ENCODE measurements at places on chromosomes 2 and 18.

DNA sequence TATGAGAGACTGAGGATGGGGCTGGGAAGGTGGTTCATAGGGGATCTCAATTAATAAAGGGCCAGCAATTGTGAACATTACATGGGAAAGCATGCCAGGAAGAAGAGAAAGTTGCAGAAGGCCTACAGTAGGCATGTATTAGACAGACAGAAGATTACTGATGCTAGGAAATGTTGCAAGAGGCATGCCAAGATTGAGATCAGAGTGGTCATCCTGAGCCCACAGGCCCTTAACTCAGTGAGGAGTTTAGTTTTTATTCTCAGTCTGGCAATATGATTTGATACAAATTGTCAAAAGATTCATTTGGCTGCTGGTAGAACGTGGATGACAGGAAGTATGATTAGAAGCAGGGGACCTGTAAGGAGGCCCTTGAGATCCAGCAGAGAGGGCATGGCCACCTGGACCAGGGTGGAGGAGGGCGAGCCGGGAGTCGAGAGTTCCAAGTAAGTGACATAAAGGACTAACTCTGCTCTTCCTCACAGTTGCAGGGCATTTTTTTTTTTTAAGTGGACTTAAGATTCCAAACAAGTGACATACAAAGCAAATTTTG lies 54.9 kb downstream of the EPHA4 start:
- no peak for DNase-seq

GRCh38 chr2:144449028-144449406 lies 70.9 kb downstream of the ZEB2 start:
- no peak for DNase-seq

DNA sequence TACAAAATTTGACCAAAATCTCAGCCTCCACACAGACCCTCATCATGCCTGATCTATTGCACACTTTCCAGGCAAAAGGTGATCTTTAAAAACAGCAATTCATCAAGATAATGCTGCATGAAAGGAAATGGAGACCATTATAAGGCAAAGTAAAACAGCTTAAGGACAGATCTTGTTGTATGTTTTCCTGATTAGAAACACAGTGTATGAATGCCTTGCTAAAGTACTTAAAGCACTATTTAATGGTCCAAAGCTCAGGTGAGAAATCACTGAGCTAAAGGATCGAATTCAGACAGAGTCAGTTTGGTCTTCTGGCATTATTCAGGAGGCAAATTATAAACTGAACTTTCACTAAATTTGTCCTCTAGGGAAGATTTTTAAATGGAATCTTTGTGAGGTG lies 18.7 kb upstream of the FTCDNL1 start:
- no peak for DNase-seq

DNA sequence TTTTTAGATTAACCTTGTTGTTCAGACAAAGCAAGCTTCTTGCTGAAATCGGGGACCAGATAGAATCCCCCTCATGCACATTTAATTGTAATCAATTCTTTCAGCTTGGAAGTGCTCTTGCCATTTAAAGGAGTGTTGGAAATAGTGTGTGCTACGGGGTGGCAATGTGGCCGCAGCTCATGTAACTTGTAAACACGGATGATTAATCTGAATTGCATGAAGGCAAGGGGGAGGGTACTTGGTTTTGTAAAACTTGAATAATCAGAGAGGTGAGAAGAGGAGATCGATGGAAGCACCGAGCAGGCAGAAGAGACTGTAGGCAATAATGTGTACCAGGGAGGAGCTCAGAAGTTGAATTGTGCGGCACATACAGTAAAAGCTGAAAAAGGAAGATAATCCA lies 273.5 kb downstream of the PTGR3 start:
- no peak for DNase-seq

DNA sequence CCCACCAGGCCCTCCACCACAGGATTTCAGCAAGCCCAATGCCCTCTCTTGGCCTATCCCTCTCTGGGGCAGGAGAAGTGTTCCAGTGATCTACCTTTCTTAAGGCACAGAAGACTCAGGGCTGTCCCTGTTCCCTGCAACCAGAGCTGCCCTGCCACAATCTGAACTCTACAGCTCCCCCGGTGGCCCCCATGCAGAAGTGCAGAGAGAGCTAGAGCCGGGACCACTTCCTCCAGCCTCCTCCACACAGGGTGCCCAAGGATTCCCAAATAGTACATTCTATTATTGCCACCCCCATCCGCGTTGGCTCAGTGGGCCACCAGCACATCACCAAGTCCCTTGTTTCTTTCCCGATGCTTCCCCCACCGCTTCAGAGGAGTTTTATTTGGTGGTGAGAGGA lies 114.8 kb upstream of the PTPRM start:
- no peak for DNase-seq

DNA sequence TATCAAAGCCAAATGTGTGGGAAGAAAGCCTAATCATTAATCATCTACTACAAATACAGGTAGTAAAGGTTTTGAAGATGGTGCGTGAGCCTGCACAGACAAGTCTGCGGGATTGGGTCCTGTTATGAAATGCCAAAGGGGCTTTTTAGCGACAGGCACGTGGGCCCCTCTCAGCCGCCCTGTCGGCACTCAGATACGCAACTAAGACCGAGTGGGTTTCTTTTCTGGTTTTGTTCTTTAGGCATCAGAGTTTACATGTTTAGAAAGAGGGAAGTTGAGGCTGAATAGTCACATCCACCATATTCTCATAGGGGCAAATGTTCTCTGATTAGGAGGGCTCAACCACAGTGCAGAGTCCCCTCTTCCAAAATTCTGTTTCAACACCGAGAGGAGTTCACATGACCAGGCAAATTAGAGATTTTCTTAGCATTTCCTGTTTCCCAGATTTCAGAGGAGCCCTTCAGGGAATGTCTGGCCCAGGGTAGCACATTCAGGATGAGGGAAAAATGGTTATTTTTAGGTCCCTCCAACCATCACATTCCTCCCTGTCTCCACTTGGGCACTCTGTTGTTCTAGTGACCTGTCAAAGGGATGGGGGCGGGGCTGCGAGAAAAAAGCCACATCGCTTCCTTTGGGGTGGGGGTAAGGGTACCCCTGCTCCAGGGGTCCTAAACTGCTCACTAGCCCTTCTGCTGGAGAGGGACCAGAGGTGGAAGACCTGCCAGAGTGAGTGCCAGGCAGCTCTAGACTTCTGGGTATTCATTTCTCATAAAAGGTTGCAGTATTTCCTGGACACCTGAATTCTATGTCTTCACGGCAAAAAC lies 159.2 kb downstream of the BCL2 start:
- DNase-seq, result no peak

- no peak for DNase-seq
These were observed 292.7 kb downstream of the RNF144A start for GRCh38 chr2:7209757-7210555.

DNA sequence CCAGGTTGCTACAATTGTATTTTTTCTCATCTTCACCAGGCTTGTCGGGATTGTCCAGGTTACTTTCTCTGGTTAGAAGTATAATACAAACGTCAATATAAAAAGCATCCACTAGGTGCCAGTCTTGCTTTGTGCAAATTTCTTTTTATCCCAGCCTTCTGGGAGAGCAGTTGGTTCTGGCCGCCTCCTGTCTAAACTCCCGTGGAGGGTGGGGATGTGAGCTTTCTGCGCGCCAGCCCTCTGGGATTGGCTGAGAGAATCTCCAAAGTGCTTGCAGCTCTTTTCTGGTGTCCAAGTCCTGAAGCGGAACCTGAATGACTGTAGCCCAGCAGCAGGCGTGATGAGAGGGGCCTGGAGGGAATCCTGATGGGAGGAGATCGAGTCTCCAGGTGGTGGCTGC lies 22.4 kb upstream of the TOGARAM2 start:
- DNase-seq, result no peak

DNA sequence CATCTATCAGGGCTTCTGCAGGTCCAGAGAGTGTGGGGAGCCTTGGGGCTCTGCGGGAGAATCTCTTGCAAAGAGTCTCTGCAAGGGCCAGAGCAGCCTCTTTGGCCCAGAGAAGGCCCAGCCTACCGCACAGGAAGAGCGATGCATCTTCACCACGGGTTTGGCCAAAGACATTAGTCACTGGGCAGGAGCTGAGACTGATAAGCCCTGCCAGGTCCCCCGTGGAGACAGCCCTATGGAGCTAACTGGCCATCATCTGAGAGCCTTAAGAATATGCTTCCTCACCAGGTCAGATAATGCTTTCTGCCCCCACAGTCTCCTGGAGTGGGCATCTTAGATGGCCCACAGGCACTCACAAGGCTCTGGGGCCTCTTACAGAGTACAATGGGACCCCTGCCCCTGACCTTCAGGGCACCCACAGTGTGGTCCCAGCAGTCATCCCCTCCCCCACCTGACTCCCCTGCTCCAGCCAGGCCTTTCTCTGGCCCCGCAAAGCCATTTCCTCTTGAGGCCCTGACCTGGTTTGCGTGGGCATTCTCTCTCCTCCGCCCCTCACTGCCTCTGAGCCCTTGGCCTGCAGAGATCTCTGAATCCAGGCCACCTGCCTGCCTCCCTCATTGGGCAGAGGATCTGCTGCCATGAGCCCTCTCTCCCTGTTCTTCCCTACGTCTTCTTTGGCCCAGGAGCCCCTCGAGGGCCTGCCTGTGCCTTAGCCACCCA lies 31.9 kb upstream of the MAPRE3 start:
- DNase-seq, result no peak

DNA sequence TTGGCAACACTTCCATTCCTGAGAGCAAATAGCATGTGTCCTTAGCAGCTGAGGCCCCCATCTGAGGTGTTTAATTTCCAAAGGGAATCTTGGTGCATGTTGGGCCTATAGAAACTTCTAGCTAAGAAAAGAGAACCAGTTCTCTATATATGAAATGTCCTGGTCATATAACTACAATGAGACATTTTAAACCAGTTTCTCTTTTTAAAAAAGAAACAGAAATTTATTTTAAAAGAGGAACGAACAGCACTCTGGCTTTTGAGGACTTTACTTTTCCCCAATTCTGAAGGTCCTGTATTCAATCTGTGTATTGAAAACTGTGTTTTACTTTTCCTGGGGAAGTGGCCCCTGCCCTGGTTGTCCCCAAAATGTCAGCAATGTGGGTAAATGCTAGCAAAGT lies 309.5 kb upstream of the STON1 start:
- DNase-seq, result no peak

DNA sequence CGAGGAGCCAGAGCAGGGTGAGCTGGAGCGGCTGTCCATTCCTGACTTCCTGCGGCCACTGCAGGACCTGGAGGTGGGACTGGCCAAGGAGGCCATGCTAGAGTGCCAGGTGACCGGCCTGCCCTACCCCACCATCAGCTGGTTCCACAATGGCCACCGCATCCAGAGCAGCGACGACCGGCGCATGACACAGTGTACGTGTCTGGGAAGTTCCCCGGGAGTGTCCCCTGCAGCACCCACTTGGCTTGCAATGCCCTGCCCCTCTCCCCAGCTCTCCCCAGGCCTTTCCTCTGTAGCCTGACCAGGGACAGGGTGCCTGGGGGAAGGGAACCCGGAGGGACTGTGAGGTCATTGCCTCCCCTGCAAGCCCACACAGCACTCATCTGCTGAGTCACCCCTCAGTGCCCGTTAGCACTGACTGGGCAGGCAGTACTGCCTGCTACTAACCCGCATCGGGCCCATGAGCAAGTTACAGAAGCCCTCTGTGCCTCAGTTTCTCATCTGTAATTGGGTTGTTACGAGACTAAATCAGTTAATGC lies 29.4 kb upstream of the GMPPA start:
- DNase-seq, result no peak

GRCh38 chr2:210190345-210190744 lies 19.1 kb upstream of the KANSL1L start:
- no peak for DNase-seq

DNA sequence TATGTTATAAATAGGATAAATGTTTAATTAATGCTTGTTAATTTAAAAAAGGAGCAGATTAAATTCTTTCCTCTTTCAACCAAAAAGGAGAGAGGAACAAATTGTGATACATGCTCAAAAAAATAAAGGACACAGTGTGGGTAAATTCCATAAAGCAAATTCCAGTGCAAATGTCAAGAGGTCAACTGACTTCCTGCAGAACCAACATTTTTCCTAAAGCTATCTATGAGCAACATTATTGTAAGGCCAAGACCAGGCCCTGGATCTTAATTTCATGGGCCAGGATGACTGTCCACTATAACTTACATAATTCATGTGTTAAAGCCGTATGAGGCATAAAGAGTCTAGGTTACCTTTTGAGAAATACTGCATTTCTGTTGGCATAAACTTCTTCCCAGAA lies 93.9 kb upstream of the RPE start:
- DNase-seq, result no peak

DNA sequence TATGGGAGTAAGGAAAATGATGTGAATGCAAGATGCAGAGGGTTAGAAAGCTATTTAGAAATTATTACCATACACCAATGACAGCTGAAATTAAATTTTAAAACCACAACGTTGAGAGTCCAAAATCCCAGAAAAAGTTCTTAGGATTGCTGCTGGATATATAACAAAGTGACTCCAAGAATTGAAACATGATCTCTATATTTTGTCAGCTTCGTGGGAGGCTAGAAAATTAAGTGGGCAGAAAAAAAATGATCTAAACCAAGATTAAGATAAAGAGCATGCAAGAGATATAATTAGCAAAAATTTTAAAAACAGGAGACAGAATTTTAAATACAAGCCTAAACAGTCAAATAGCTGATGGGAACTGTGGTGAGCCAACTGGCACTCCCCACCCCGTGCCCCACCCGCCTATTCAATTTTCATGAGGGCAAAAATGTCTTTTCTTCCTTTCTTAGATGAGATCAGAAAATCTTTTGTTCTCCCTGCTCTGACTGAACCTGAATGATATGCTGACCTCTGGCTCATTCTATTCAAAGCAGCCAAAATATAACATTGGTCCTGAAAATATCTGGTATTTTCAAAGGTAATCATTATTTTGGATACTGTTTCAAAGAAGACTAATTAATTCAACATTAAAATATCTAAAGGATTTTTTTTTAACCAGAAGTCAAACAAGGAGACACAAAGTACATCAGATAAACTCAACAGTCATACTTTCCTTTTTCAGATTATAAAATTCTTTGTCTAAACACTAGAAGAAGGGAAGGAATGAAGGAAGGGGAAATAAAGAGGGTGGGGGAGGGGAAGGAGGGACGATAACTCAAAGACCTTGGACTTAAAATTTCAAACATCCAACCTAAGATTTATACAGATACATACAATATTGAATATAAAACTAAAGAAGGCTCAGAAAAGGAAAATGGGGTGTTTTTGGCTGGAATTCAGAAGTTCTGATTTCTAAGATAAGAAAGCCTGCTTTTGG lies 12.2 kb downstream of the KANSL3 start:
- DNase-seq, result no peak

DNA sequence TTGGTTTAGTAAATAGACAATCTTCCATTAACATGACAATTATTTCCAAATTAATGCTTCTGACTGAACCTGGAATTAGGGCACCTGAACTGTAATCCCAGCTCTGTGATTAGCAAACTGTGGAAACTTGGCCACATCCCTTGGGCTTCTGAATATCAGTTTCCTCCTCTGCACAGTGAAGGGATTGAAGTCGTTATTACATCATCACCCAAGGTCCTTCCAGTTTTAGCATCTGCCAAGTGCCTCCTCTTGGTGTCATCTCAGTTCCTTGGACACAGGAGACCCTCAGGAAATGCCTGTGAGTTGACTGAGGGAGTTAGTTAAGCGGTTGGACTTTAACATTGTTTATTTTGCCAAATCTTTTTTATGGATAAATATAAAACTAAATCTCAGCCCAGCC lies 64.8 kb downstream of the MOGAT1 start:
- no peak for DNase-seq

- DNase-seq, result no peak
These were observed 574.6 kb downstream of the ERBB4 start for GRCh38 chr2:211963969-211964368.

All from stimulated activated CD8-positive, alpha-beta memory T cell treated with anti-CD3 and anti-CD28 coated beads, Interleukin-4, amount 100 ng/mL, for 1 hour (primary cell).